ENCODE measurements at places on chromosomes 13 and 19.

- DNase-seq: no peak
Measured at GRCh38 chr19:30376272-30376671, 4.1 kb downstream of the ZNF536 start.

DNA sequence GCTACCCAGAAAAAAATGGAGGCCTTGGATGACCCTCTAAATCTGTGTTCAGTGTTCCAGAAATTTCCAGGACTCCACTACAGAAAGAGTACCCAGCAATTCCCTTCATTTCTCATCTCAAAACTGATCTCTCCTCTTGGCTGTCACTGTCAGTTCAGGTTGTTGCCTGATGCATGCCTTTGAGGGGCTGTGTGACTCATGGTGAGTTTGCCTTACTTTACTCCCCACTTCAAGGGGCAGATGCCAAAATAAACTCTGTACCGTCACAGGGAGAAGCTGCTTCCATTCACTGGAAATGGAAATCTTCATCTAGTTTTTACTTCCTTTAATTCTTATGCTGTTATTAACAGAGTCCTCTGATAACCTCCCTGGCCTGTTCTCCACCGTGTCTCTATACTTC, 1075.0 kb downstream of the DIAPH3 start:
- no peak for DNase-seq

- DNase-seq: no peak
Measured at GRCh38 chr19:12295191-12295590, 508 bp upstream of the ZNF44 start.

DNA sequence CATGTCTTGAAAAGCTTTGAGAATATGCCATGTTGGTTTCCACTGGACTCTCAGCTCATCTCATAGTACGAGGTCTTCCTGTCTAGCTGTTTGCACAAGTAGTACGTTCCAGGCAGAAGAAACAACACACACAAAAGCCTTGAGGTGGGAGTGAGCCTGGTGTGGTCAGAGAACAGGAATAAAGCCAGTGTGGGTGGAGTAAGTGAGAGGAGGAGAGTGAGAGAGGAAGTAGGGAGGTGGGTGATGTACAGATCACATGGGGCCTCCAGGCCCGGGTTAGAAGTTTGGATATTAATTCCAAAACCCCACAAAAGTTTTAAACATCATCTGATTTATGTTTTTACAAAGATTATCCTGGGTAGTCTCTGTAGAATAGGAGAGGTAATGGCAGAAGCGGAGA, 230.6 kb downstream of the MTUS2 start:
- no peak for DNase-seq

- DNase-seq: peak; percentile 11
Measured at GRCh38 chr19:16714702-16715287, 4.9 kb upstream of the NWD1 start.

DNA sequence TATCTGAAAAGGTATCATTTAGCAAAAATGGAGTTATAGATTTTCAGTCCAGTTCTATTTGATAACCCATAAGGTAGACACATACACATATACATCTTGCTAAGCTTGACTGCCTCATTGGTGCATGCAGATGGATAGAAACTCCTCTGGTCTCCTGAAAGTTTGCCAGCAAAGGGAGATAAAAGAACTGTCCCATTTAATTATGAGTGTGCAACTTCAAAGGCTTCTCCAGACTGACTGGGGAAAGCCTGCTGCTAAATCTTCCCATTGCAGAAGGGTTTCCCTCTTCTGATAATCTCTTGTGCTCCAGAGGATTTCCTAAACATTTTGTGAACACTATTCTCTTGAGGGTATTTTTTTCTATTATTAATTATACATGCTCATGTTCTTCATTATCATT, 131.9 kb downstream of the ITGBL1 start:
- DNase-seq: no peak

DNA sequence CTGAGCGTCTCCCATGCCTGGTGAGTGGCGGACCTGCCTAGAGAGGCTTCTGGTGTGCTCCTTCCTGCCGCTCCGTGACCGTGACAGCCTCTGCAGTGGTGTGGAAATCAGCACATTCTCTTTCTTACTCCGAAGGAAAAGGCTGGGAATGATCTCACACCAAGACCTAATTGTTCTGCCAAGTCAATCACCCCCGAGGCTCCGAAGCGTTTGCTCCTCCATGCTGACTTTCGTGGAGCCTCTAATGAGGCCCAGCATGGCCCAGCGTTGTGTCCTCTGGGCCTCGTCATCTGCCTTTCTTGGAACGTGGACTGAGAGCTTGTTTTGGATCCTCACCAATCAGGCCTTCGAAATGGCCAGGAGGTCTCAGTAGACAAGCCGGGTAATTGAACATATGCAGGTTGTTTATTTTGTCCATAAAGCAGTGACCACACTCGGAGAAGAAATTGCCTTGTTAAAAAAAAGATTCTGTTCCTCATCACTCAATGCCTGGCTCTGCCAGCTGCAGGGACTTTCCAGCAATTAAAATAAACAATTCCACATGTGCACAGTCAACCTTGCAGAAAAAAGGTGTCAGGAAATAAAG, 107.1 kb downstream of the UBL3 start:
- no peak for DNase-seq

GRCh38 chr13:44373601-44374347, at the start of gene SERP2:
TSS of gene SERP2 (plus strand) at chr13:44373824. CDS start at chr13:44374026, 202 bp downstream.
- peak; percentile 73 for DNase-seq

DNA sequence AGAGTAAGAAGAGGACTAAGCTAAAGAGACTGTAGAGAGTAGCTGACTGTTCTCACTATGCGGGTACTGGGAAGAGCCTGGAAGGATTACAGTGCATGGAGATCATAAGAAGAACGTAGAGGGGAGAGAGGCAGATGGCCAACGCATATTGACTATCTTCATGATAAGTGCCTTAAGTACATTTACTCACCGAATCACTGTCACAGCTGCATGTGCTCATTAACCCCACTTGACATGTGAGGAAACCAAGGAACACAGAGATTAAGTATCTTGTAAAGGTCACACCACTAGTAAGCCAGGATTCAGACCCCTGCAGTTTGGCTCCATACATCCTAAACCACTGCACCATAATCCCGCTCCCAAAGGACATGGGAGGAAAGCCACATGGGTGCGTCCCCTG, 34.1 kb downstream of the SMAD9 start:
- no peak for DNase-seq

All from amygdala (tissue), 56 donors.